ENCODE measurements at places on chromosomes 11 and 22.

DNA sequence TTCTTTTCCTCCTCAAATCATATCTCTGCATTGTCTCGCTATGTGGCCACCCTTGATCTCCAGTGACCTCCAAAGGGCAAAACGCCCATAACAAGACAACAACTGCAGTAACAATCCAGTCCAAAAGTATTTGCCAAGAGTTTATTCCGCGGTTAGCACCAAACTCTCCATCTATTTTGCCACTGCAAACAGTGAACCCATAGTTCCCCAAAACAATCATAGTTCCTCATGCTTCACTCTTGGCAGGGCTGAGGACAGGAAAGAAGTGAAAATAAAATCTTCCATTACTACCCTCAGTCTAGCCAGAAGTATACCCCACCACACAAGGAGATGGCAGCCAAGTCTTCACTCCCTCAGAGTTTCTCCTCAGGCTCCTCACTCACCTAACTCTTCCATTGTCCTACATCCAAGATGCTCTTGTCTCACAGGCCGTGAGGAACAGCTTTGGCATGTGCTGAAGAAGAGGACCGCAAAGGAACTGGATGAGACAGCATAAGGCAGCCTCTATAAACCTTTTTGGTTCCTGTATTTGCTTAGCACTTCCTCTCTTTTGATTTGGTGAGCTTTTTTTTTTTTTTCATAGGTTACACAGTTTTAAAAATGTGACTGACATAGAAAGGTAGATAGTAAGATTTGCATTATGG is at the start of gene LPXN:
Gene LPXN (minus strand): TSS at position 480 of the 644 bp plus-strand sequence. CDS start 84 bp downstream, at position 396.
- DNase-seq: no peak

DNA sequence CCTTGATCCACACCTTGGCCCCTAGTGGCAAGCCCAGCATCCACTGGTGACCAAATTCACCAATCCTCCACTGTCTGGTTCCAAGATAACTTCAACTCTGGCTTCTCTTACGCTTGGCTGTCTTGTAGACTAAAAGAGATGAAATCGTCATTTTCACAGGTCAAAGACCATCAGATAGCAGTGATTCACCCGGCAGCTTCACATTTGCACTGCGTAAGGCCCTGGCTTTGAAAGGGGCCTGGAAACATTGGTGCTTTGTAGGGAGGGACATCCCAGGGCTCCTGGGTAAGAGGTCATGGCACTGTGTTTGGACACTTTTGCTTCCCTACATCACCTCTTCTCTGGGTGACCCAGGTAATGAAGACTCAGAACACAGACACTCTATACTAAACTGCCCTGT is 30.1 kb upstream of the FADD start:
- DNase-seq: no peak

DNA sequence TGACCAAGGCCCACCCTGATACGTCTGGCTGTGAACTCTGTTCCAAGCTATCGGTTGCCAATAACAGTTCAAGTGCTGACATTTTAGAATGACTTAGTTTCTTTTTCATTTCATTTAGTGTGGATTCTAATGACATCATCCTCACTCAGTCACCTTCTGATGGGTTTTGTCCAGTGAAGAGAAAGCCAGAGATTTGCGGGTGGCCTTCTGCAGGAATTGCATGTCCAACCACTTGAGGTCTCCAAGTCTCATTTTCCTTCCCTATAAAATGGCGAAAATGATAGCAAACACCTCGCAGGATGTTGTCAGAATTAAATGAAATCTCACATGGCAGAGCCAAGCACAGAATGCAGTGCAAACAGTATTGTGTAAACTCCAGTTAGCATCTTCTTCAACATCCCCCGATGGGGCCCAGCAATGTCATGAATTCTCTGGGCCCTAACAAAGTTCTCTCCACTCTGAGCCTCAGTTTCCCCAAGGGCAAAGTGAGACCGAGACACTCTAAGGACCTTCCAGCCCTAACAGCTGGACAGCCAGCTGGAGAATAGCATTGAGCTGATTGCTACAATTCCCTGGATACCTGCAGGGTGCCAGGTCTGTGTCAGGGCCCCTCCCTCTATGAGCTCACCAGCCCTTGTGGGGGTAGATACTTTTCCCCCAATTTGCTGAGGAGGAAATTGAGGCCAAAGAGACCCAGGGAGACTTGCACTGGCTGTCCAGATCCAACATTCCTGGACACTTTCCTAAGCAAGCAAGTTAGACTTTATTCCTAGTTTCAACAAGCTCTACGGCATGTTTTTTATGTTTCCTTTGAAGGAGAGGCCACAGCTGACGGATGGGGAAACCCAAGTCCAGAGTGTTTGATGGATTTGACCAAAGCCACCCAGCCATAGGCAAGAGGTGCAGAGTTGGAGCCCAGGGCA is 286.7 kb downstream of the MN1 start:
- no peak for DNase-seq

DNA sequence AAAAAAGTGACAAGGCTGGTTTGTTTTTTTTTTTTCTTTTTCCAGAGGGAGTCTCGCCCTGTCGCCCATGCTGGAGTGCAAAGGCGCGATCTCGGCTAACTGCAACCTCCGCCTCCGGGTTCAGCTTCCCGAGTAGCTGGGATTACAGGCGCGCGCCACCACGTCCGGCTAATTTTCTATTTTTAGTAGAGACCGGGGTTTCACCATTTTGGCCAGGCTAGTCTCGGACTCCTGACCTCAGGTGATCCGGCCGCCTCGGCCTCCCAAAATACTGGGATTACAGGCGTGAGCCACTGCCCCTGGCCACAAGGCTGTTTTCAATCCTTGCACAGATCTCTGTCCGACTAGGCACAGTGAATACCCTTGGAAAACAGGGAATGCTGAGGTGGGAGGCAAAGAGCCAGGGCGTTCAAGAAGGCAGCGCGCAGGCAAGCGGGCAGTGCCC is 566 bp downstream of the ATP6V1E1 start:
- DNase-seq: no peak

DNA sequence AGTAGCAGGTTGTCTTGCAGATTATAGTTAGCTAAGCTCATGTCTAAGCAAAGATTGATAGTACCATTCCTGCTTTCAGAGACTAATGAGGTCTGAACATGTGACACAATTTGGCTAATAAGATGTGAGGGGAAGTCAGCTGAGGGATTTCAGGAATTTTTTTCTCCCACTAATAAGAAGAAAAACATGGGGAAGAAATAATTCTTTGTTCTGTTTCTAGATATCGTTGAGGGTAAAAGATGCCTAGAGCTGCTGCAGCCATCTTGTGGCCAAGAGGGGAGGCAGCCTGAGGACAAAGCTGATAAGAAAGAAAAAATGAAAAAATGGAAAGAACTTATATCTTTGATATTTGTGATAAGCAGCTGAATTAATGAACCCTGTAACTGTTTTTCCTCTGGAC is 1334.4 kb downstream of the LRRC4C start:
- no peak for DNase-seq

DNA sequence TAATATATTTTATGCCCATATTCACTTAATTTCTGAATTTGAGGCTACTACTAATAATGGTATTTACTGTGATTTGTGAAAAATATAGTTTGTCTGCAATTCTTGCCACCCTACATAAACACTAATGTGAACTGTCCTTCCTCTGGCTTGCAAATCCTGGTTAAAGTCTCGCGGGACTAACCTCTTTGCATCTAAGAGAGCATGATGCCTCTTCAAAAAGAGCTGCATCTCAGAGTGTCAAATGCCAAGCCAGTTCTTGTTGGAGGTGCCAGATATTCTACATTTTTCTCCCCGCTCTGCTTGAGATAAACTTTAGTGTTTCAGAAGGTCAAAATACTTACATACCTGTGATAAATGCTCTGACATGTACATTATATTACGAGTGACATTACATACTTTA is 2.1 kb downstream of the ARHGAP42 start:
- DNase-seq: no peak

DNA sequence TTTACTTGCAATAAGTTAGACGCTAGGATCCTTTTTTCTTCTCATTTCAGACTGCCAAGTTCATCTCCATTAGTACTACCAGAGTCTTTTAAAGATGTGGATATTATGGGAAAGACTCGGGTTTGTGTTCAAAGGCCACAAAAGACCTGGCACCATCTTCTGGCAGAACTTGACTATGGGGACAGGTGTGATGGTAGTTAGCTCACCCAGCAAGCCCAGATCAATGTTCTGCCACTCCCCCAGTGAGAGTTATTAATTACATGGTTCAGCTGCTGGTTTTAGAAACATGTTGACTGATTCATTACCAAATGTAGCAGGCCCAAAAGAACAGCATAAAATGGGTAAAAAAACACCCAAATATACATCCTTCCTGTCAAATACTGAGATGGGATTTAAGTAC is 333.5 kb upstream of the PITPNB start:
- DNase-seq: no peak

DNA sequence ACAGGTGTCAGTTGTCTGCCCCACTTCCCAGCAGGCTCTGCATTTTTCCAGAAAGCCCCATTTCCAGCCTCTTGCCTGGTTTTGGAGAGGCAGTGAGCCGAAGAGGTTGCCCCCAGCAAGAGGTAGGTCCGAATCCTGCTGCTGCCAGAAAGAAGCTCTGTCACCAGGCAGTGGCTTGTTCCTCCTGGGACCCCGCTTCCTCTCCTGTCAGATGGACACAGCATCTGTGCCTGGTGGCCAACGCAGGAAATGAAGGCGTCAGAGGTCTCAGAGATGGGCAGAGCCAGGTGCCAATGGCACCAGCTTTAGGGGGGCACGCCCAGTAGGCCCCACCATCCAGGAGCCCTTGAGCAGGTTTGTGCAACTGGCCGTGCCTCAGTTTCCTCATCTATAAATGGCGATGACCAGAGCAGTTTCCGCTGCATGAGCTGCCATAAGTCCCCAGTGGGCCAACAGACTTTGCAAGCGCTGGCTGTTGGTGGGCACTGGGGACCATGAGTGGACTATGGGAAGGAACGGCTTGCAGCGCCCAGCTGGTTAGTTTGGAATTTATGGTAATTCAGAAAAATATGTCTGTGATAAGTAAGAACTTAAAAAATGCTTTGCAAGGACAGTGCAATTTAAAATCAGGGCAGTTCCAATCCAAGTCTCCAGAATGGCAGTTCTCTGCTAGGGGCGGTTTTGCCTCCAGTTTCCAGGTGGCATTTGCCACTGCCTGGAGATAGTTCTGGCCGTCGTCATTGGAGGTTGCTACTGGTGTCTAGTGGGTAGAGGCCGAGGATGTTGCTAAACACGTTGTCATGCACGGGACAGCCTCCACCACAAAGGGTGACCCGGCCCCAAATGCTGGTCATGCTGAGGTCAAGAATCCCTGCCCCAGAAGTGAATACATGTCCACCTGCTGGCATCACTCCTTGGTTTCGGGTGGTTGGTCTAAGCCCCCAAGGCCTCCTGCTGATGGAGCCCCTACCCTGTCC is 2.3 kb upstream of the OSBPL5 start:
- DNase-seq: no peak

GRCh38 chr11:2561696-2562581 is 117.1 kb downstream of the KCNQ1 start:
- no peak for DNase-seq

- DNase-seq: no peak
Measured at GRCh38 chr22:48609279-48609865, 1218.3 kb downstream of the BRD1 start.

DNA sequence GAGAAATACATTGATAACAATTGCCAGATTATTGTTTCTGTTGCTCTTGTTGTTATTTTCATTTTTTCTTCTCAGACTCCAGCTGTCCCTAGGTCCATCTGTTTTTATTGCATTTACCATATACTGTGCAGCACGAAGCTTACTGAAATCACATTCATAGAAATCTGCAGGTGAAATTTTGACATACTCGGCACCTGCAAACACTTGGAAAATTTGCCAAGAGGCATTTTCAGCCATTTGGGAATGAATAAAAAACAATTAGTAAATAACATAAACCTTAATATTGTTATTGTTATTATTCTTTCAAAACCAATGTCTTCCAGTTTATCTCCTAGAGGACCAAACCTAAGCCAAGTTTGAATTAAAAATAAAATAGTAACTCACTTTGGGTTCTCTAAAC is 2357.2 kb downstream of the LRRC4C start:
- no peak for DNase-seq

- no peak for DNase-seq
Measured at GRCh38 chr22:27754247-27754887, 47.2 kb downstream of the MN1 start.

DNA sequence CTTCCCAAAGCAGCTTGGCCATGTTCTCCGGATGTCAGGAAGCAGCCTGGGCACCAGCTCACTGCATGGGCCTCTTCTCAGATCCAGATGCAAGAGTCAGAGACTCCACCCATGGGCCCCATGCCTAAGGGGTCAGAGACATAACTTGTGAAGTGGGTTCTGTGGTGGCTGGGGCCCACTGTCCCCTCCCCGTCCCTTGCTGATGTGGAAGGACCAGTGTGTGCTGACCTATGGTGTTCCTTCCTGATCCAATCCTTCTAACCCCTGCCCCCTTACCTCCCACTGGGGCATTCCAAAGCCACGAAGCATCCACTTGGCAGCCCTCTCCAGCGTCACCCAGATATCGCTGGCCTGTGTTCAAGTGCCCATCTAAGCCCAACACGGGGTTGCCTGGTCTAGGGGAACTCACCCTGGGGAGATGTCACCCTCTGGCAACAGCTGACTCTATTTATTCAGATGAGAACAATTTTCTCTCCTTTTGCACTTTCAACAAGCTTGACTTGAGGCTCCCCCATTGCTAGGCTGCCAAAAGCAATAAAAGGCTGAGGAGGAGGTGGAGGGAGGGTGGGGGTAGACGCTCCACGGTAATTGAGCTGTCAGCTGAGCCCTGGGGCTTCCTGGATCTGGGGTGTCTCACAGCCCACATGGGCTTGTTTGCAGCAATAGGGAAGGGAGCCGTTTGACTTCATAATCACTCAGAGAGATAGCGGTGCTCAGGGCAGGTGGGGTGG is 158.5 kb downstream of the ADAMTS15 start:
- DNase-seq: no peak

DNA sequence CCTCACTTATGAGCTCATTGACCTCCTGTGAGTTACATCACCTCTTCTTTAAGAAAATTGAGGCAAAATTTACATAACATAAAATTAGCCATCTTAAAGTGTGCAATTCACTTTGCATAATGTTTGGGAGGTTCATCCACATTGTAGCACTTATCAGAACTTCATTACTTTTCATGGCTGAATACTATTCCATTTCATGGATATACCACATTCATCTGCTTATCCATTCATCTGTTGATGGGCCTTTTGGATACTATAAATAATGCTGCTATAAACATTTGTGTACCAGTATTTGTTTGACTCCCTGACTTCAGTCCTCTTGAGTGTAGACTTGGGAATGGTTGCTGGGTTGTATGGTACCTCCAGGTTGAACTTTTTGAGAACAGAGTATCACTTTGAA is 103.4 kb downstream of the TP53I11 start:
- no peak for DNase-seq

GRCh38 chr22:36913427-36914389 is at the start of gene CSF2RB:
Gene CSF2RB (plus strand): TSS chr22:36913628. CDS start chr22:36922208, 8,580 bp downstream.
- DNase-seq: no peak

DNA sequence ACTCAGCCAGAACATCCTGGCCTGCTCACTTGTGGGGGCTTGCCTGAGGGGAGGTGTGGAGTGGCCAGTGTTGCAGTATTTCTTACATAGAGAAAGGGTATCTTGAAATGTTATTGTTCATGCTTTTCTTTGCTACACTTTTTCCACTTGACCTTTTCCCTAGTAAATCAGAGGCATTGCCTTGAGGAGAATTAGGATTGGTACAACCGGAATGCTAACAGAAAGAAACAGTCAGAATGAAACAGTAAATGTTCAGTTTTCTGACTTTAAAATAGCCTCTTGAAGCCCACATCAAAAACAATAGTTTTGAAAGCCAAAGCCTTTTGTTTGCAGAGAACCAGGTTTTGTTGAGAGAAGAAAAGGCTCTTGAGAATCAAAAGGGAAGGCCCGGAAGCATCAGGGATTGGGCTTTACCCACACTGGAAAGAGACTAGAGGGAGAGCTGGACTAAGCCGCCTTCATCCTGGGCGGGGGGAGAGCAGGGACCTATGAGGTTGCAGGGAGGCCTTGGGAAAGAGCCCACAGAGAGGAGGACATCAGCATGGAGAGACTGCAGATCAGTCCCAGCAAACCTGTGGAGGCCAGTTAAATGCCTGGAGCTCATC is 12.4 kb downstream of the ADM start:
- DNase-seq: no peak
